ENCODE measurements at places on chromosomes 11 and 22.

DNA sequence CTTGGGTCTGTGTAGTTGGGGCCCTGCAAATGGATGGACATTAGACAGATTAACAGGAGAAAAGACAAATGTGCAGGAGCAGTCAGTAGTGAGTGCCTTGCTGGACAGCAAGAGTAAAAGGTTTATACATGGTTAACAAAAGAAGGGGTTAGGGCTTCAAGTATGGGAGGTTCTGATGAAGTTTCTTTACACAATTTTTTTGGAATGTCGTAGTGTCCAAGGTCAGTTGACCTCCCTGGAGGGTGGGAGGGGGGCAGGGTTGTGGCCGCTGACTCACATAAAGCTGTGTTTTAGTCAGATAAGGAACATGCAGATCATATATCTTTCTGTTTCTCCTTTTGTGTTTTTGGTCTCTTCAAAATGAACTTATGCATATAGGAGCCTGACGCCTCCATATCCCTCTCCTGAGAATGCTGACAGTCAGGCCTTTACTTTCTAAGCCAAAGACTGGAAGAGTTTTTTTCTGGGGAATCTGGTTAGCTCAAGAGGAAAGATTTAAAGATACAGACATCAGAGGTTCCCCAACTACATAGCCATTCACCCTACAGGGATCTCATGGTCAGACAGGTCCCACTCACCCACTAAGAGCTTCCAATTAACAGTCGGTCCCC, 134.3 kb downstream of the NECTIN1 start:
- DNase-seq, result no peak

DNA sequence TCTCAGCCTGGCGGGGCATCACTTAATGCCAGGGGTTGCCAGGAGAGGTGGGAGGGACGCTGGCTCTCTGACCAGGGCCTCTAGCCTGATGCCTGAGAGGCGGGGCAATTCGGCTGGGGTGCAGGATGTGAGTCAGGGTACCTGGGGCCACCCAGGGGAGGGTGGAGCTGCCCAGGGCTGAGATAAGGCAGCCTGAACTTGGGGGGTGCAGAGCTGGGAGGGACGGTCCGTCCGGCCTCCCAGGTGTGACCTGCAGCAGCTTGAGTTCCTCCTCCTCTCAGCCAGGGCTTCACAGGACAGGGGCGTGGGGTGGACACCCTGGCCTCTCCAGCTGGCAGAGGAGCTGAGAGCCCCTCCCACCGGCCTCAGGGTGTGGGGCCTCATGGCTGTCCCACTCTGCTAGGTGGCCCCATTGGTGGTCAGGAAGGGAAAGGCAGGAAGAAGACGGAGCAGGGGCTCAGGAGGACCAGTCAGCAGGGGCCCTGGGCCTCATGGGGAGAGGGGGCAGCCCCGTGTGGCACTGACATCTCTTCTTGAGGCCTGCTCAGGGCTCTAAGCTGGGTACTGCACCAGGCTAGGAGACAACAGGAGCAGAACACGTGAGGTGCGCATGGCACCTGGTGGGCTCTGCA, 942 bp upstream of the RPS6KA4 start:
- DNase-seq, result peak; percentile 19

DNA sequence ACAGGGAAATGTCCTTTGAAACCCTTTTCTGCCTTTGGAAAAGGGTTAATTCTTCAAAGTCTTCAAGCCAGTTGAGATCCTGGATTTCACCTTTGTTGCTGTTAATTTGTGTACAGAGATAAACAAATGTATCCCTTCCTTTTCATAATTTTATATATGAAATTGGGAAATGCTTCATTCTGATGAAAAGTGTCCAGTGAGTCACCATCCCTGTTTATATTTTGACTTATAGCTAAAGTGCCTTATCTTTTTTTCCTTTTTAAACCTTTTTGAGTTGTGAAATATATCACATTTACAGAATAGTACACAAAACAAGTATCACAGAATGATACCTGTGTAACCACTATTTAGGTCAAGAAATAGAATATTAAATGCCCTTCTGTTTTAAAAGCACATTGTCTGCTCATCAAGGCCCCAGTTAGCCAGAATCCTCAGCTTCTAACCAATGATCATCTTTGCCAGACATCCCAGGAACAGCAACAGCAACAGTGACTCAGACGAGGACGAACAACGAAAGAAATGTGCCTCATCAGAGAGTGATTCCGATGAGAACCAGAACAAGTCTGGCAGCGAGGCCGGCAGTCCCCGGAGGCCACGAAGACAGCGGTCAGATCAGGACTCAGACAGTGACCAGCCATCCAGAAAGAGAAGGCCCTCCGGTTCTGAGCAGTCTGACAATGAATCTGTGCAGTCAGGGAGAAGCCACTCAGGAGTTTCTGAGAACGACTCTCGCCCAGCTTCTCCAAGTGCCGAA, 27.3 kb downstream of the CTR9 start:
- no peak for DNase-seq

- DNase-seq, result no peak
Observed at GRCh38 chr11:111069066-111069465, 176.5 kb upstream of the POU2AF2 start.

DNA sequence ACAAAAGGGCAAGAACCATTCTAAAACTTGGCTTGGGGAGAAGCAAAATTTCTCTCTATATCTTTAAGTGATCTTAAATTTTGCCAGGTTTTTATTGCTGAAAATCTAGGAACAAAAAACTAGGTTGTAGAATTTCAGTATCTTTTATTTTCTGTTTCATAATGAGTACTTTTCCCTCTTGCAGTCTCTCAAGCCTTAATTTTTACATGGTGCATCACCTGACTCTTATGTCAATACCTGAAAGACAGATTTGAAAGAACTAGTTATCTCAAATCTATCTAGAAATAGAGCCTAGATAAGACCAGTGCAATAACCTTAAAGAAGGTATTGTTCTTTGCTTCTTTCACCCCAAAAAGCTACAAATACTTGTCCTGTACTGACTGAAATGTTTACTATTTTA, 122.1 kb downstream of the TRIM44 start:
- DNase-seq, result no peak
